ENCODE measurements at places on chromosomes 11 and 22.

- DNase-seq, result peak; percentile 60
These were observed 15.2 kb upstream of the FCHSD2 start for GRCh38 chr11:73157101-73158010.

GRCh38 chr11:14388352-14388751, 29.4 kb upstream of the RRAS2 start:
- no peak for DNase-seq

- DNase-seq, result no peak
These were observed 10.1 kb downstream of the TSSC4 start for GRCh38 chr11:2410616-2411015.

DNA sequence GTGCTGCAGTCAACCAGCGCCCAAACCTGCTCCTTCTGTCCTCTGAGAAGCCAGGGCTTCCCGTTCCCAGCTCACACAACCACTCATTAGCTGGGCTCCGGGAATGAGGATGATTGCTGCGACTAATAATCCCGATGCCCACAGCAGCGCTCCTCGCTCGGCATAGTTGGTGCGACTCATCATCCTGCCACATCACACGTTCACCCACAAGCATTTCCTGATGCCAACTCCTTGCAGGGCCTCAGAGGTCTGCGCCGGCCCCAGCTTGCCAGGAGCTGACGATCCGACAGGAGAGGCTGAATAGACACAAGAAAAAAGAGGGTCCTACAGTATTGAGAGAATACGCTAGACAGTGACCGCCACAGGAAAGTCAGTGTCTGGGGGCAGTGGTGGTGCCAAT, 10.6 kb upstream of the CSNK1E start:
- DNase-seq, result no peak

- DNase-seq, result peak; percentile 82
These were observed 127.2 kb upstream of the SLC5A12 start for GRCh38 chr11:26849036-26849435.

GRCh38 chr11:104339380-104339831, 175.5 kb upstream of the PDGFD start:
- DNase-seq, result no peak

DNA sequence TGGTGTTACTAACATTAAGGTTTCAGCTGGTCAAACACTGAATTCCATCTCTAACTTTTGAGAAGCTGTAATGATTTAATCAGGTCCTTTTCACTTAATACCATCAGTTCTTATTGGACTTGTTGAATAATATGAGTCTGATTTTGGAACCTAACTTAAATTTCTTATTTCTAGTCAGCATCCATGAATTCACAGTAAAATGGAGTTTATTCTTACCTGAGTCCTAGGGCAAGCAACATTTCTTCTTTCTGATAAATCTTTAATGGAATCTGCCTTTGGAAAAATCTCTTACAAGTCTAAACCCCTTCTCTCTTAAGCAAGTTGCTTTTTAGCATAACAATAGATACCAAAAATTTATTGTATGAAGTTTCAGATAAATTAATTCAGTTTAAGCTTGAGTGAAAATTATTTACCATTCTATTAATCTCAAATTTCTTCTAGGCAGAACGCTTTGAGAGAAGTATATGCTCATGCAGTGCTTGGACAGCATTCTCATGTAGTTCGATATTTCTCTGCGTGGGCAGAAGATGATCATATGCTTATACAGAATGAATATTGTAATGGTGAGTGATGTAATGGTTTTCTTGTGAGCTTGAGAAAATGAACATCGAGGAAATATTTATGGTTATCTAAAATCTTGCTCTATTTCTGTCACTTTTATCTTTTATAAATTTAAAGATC, 3.4 kb downstream of the WEE1 start:
- DNase-seq, result no peak

- DNase-seq, result no peak
These were observed 100.7 kb downstream of the CELSR1 start for GRCh38 chr22:46436595-46437175.

DNA sequence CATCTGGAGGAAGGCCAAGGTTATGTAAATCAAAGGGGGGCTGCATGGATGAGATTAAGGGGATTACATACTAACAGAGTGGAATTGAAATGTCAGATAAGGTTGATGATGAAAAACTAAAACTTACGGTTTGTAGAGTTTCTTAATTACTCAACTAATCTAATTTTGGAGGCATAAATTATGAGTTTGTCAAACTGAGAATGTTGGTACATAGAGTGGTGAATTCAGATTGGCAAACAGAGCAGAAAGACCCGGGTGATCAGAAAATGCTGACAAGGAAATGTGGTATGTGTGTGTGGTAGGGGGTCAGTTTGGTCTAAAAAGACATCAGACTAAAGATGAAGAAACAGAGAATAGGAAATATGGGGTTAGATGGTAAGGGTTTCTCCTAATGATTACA, 11.0 kb downstream of the MS4A6E start:
- no peak for DNase-seq

- DNase-seq, result no peak
These were observed 39.9 kb upstream of the RAPSN start for GRCh38 chr11:47488674-47489394.

GRCh38 chr11:104736502-104736901, 161.8 kb downstream of the CASP12 start:
- DNase-seq, result no peak

GRCh38 chr11:74311352-74311926, at the start of gene P4HA3:
TSS of gene P4HA3 (minus strand) at chr11:74311640. CDS start at chr11:74311611, 29 bp downstream.
- peak; percentile 82 for DNase-seq

GRCh38 chr11:33307984-33308383, 50.8 kb downstream of the HIPK3 start:
- no peak for DNase-seq

DNA sequence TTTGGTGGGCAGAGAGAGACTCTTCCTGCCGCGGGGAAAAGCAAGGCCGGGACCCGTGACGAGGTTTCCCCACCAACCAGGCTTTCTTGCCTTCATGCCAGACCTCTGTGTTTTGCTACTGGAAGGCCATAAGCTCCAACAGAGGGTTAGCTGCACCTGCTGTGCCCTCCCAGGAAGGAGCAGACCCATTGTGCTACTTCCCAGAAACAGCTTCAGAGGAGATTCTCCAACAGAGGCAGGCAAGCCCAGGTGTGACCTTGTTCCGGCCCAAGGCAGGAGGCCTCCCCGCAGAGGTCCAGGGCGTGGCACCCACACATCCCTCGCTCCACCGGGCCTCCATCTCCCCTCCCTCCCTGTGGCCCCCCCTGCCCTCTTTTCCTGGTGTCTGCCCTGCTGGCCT, 57.8 kb downstream of the ELFN2 start:
- no peak for DNase-seq

DNA sequence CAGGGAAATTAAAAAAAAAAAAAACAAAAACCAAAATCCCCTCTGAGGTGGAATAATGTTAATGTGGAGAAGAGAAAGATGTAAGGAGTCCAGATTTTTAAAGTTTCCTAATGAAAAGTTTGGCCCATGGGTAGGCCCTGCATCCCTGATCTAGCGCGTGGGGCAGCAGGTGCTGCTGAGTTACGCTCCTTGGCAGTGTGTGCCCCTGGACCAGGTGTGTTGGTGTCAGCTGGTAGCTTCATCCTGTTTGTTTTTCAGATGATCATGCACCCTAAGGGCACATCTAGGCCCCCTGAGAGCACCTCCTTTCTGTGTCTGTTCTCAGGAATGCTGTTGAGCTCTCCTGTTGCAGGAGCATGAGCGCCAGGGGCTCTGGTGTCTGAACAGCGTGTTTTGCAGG, 6.7 kb downstream of the DGCR8 start:
- DNase-seq, result peak; percentile 7

- peak; percentile 72 for DNase-seq
These were observed 428 bp downstream of the CDKN1C start for GRCh38 chr11:2885017-2885677.

- no peak for DNase-seq
These were observed 71.5 kb downstream of the SIK3 start for GRCh38 chr11:117026593-117027330.

DNA sequence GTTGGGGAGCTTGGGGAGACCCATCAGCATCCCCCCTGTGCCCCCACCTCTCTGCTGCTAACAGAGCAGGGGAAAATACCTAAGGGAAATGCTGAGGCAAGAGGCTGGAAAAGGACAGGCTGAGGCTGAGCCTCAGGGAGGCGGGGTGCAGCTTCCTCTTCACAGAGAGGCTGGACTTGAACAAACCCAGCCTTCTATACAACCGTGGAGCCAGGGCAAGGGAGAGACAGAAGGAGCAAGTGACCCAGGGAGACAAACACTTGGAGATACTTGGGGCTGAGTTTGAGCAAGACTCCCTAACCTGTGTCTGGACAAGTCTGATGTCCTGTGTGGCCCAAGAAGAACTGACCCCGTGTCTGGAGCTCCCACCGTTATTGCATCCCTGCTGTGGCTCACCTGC, at the start of gene SLCO2B1:
Gene SLCO2B1, plus strand, starts transcription at position 229 of the 400 bp plus-strand sequence. CDS start 275 bp downstream, outside the sequence.
- DNase-seq, result no peak

DNA sequence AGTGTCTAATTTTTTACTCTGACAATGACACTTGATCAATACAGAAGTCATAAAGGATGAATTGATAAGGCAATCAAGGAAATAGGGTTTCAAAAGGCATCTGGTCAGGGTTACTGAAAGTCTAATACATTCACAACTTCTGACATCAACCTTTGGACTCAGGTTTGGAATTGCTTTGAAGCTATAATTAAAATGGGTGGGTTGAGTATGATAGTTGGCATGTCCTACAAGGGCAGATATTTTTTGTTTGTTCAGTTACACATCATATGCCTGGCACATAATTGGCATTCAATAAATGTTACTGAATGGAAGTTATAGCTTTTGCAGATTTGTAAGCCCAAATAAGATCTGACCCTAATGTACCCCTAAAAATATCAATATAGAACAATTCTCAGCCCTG, 7.3 kb upstream of the FUT4 start:
- DNase-seq, result no peak

GRCh38 chr22:46577368-46578249, 40.2 kb upstream of the CELSR1 start:
- no peak for DNase-seq

DNA sequence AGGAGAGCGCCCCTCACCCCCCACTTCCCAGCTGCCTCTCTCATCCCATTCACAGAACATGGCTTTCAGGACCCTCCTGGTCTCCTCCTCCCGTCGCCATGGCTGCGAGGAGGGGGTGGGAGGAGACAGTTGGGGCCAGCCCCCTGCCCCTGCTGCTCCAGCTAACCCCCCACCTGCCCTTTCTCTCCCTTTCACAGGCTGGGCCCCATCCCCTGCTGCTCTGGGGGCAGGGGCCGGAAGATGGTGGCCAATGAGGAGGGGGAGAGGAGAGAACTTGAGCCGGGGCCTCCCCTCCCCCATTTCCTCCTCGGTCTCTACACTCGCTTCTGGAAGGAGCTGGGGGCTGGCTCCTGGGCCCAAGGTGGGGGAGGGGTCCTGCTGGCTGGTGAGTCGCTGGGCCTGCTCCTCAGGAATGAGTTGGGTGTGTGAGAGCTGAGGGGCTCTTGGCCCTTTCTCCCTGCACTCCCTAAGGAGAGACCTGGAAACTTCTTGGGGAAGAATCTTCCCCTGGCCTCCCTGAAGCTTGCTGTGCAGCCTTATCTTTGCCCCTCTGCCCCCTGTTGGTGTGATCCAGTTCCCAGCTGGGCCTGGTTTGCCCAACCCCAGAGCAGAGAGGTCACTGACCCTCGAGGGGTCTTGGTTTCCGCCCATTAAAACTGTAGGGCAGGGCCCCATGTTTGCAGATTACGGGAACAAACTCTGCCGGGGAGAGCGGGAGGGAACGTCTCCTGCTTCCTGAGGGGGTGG, 10.2 kb downstream of the YPEL4 start:
- DNase-seq, result peak; percentile 94

GRCh38 chr22:35018995-35019394, 47.0 kb upstream of the ISX start:
- DNase-seq, result no peak

- no peak for DNase-seq
These were observed 23.9 kb downstream of the CACNA1I start for GRCh38 chr22:39594411-39594810.

- DNase-seq, result no peak
These were observed 165.7 kb downstream of the INSC start for GRCh38 chr11:15280393-15280792.

DNA sequence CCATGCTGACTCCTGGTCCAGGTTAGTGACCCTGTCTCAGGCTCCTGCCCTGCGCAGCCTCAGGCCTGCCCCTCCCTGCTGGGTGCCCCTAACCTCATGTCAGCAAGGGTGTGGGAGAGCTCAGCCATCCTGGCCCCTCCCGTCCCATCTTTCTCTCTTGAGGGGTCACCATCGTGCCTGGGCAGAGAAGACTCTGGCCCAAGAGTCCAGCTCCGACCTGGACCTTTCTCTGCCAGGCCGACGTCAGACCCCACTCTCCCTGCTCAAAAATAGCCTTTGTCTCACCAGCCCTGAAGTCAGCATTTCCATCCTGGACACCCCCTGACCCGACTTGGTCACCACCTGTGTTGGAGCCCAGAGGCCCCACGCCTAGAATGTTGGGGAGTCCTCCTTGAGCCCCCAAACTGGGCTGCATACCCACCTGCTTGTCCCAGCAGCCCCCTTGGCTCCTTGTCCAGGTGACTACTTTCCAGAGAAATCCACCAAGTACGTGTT, 4.9 kb downstream of the SCGB1C1 start:
- DNase-seq, result no peak

GRCh38 chr22:46058591-46059519, 81.9 kb upstream of the WNT7B start:
- DNase-seq, result peak; percentile 32

- DNase-seq, result no peak
These were observed 170.6 kb upstream of the SOX6 start for GRCh38 chr11:16526947-16527346.

GRCh38 chr11:122440811-122441665, 214.5 kb upstream of the UBASH3B start:
- DNase-seq, result peak; percentile 57

DNA sequence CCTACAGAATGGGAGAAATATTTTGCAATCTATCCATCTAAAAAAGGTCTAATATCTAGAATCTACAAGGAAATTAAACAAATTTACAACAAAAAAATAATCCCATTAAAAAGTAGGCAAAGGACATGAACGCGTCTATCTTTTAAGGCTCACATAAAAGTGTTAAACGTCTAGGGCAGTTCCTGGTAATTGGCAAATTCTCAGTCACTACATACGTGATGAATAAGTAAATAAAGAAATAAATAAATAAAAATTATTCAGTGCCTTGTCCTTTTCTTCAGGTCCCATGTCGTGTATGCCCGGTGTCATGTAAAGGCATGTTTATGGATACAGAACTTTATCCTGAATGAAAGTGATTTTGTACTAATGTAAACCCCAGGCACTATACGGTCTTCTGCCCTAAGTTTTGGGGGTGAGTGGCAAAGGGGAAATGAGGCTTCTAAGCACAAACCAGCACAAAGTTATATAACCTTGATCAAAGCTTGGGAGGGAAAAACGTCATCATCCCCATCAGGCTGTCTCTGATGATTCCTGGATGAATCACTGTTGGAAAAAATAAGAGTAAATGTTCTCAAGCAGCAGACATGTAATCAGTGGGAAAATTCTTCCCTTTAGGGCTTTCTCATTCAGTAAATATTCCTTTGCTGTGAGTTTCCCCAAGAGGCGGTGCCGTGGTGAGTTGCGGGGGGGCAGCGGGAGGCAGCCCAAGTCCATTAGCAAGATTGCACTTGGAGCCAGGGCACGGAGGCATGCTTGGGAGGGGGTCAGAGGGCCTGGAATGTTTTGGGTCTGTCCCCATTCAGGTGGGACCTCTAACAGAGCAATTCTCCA, 30.4 kb upstream of the MICAL2 start:
- DNase-seq, result no peak

- no peak for DNase-seq
These were observed 5.9 kb downstream of the CCDC90B start for GRCh38 chr11:83280256-83280655.

GRCh38 chr22:17699696-17700340, 61.3 kb downstream of the BCL2L13 start:
- no peak for DNase-seq

GRCh38 chr11:2547806-2548205, 103.0 kb downstream of the KCNQ1 start:
- peak; percentile 10 for DNase-seq

All from right hindlimb (tissue), 1 donor.